ENCODE measurements at places on chromosomes 16 and 17. TPM values are rescaled to one million over a fixed set of nuclear protein-coding genes. Genes with fewer than 3 reads are reported as not detected.

GRCh38 chr16:23088018-23088417 is 61.2 kb downstream of the USP31 start:
- DNase-seq: no peak
- no peaks in the 10 kb centered on the region for H3K27me3 ChIP-seq
- no peak overlapping the region for H3K4me3 ChIP-seq

DNA sequence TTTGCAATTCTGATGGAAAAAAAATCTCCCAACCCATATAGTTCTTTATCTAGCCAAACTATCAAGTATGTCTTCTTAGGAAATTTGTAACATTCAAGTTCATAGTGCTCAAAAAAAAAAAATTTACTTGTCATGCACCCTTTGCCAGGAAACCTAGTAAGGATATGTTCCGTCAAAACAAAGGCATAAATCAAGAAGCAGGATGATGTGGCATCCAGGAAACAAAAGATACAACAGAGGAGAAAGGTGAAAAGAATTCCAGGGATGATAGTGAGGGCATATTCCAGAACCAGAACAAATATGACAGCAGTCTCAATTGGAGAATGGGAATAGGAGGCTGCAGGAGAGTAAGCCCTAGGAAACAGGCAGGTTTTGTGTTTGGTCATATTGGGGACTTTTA is 104.6 kb downstream of the SPAG9 start:
- H3K4me1 ChIP-seq: no peaks in the 10 kb centered on the region
- H3K4me3 ChIP-seq: no peak overlapping the region
- DNase-seq: no peak

Gene TMEM220
- 0.15 TPM for total RNA-seq

Gene TMEM231
- total RNA-seq: 17.1 TPM

- H3K27ac ChIP-seq: peak overlapping the region; percentile 77
- peak; percentile 32 for DNase-seq
- no peaks in the 10 kb centered on the region for H3K36me3 ChIP-seq
- H3K4me1 ChIP-seq: peaks cover 47% of the 10 kb centered on the region
Measured at GRCh38 chr16:20866145-20866772, 33.9 kb downstream of the DCUN1D3 start.
